ENCODE measurements at places on chromosomes 16 and 17.

DNA sequence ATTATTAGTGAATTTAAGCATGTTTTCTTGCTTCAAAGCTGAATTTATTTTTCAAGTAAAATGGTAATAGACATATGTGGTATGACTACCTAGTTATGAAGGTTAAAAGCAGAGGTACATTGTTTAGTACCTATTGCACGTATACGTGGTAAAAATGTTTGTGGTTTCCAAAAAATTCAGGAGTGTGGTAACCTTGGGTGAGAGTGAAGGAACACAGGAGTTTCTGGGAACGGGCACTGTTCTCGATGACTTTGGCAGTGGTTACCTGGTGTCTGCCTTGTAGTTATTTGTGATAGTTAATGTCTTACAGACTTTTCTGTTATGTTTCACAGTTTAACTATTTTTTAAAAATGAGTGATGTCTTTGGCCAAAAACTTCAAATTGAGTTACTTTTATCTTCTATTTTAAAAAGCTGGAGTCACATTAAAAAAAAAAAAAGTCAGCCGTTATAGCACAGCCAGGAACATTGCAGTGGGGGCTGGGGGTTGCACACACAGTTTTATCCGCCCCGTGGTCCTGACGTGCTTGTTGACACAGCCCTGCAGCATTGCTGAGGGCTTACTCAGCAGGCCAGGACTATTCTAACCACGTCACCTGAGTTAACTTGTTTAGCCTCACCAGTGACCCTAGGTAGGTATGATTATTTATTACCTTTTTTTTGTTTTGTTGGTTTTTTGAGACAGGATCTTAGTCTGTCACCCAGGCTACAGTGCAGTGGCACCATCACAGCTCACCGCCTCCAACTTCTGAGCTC lies 10.9 kb downstream of the JPT2 start:
- DNase-seq, result peak; percentile 32

DNA sequence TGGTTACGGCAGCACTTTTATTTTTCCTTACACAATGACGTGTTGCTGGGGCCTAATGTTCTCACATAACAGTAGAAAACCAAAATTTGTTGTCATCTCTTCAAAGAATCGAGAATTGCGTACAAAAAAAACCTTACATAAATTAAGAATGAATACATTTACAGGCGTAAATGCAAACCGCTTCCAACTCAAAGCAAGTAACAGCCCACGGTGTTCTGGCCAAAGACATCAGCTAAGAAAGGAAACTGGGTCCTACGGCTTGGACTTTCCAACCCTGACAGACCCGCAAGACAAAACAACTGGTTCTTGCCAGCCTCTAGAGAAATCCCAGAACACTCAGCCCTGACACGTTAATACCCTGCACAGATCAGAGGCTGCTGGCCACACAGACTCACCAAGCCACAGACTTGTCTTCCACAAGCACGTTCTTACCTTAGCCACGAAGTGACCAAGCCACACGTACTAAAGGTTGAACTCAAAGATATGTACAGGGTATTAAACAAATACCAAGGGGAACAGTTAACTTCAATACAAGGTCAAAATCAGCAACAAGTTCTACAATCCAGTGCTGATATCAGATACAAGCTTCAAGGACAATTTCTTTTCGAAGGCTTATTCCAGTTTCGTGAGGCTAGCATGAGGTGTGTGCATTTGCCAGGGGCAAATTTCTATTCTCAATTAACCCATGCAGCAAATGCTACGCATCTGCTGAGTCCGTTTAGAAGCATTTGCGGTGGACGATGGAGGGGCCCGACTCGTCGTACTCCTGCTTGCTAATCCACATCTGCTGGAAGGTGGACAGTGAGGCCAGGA lies 2.4 kb downstream of the ACTG1 start:
- no peak for DNase-seq

GRCh38 chr17:19407601-19408345 lies 3.3 kb upstream of the RNF112 start:
- no peak for DNase-seq

DNA sequence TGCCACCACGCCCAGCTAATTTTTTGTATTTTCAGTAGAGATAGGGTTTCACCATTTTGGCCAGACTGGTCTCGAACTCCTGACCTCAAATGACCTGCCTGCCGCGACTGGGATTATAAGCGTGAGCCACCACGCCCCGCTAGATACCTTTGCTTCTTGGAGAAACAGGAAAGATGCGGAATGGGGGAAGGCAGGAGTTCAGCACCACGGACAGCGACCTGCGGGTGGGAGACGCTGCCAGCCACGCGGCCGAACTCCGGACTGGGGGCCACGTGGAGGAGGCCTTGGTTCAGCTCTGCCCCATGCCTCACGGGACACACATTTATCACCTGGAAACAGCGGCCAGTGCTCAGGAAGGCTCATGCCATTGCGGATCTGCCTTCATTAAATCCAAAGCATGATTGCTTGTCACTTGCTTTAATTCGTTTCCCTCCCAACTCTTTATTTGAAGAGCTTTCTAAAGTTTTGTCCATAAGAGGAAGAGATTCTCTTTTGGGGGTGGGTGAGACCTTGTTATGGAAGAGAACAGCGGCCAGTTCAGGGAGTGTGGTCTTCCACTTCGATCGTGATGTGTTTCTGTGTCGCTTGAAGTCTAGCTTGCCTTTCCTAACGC lies 219.9 kb downstream of the ENGASE start:
- peak; percentile 13 for DNase-seq

GRCh38 chr17:34926661-34927060 lies 34.6 kb downstream of the CCT6B start:
- no peak for DNase-seq

GRCh38 chr16:61887903-61888302 lies 148.3 kb downstream of the CDH8 start:
- DNase-seq, result peak; percentile 66

- no peak for DNase-seq
These were observed 8.5 kb downstream of the CSF3 start for GRCh38 chr17:40023590-40024292.

DNA sequence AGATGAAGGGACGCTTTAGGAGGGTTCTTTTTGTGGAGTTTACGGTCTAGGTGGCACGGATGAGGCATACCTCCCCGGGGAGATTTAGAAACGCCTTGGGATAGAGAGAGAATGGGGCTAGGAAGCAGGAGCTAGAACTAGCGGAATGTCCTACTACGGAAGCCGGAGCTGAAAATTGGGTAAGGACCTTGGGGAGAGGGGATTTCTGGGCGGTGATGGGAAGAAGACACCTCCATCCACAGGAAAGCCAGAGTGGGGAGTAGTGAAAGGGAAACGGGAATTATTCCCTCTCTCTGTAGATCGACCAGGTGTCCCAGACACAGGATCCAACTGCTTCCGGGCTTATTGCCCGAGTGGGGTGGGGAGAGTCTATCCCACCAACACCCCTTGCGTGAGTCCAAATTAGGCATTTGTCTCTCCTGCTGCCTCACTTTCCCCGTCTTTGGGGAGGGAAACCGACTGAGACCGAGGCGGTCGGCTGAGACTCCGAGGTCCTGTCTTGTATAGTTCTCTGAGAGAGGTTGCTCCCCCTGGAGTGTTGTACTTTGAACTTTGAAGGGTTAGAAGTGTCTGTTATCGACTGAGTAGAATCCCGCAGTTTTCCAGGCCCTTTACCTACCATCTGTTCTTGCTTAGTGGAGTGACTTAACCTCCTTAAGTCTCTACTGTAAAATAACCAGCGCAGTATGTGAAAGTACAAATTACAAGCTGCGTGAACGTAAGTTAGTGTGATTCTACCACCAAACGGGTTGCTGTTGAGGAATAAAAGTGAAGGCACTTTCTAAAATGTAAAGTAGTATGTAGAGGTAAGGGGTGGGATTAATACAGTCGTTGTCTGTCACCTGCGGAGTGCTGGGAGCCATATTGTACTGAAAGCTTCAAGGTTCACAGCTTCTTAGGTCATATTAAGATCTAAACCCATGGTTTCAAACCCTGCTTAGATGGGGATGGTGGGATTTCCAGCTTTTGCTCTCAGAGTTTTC lies 1.0 kb downstream of the RSPRY1 start:
- peak; percentile 60 for DNase-seq

- no peak for DNase-seq
These were observed 26.3 kb downstream of the CUEDC1 start for GRCh38 chr17:57928928-57929327.

DNA sequence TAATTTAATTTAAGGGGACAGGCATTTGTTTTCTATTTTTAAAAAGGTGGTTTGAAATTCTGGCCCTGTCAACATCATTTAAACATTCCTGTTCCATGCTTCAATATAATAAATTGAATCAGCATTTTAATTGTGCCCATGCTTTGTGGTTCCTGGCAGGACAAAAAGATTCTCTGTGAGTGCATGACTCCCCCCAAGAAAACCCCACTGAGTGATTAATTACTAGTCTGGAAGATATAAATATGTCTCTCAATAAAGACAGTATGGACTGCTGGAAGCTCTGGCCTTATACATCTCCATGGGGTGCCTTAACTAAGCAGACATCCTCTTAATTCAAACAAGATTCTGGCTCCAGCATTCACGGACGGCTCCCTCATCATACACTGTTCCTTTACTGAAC lies 95.0 kb upstream of the PSMD7 start:
- no peak for DNase-seq

DNA sequence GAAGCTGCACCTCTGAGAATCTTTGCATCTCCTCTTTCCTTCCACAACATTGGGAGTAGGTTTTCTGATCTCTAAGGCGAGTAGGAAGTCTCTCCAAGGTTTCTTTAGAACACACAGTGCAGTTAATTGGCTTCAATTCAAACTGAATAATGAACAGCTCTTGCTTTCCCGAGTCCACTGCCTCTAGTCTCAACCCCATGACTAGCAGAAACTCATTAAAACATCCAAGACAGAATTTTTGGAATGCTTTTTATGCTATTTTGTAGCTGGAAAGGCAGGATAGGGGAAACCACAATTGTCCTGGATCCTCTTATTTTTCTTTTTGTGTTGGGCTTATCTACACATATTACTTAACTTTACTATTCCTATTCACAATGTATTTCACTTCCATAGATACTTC lies 206.6 kb downstream of the CDH8 start:
- DNase-seq, result no peak

DNA sequence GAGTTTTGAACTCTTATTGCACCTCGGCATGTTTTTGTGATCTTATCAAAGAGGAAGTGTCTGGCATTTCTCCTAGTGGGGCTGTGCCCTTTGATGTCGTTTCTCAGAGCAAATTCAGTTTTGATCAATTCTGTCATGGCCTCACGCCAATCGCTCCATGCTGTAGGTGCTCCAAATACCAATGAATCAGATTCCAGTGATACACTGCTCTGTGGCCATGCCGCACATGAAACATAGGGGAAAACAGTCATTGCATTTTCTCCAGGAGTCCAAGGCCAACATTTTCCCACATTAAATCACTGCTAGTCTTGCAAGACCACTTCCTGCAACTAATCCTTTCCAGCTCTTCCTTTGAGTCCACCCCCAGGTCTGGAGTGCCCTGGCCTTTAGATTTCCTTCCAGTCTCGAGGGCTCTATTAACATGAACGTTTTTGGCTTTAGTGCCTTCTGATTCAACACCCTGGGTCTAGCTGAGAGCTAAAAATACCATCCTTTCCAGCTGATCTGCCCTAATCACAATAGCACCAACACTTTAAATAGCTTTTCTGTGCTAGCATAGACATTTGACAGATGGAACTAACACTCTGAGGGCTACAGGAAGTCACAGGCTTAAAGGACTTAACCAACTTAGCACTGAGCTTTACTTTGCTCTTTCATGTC lies 18.2 kb upstream of the RASL10B start:
- DNase-seq, result peak; percentile 99

GRCh38 chr17:83122834-83123233 lies 43.4 kb downstream of the METRNL start:
- DNase-seq, result no peak

GRCh38 chr16:84976644-84977400 lies 34.5 kb downstream of the ZDHHC7 start:
- no peak for DNase-seq

DNA sequence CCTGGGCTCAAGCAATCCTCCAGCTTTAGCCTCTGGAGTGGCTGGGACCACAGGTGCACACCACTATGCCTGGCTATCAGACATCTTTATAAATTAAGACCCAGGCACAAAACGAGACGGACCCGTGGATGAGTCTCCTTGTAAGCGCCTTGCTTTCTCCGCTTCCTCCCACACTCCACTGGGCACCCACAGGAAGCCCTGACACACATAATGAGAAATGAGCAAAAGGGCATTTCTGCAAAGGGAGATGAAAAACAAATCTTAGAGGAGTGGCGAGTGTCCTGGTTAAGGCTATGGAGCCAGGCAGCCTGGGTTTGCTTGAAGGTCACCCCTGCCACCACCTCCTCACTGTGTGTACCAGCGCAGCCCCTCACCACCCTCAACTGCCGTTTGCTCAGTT lies 56.3 kb downstream of the XYLT1 start:
- DNase-seq, result no peak

DNA sequence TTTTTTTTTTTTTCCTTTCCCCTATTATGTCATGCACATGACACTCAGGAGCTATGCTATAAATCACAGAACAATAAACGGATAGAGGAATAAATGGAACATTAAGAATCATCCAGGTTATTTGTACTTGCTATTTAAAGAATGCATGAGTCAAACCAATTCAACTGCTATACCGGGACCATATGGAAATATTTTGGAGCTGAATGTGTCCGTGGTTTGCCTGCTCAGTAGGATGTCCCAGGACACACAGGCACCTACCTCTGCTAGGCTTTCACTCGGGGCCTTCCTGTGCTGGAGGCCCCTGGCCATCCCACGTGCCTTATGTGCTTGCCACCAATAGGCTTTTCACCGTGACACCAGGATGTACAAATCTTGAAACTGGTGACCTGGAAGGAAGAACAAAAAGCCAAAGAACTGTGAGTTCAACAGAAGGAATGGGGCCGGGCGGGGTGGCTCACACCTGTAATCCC lies 15.3 kb upstream of the SEC14L1 start:
- DNase-seq, result peak; percentile 83

DNA sequence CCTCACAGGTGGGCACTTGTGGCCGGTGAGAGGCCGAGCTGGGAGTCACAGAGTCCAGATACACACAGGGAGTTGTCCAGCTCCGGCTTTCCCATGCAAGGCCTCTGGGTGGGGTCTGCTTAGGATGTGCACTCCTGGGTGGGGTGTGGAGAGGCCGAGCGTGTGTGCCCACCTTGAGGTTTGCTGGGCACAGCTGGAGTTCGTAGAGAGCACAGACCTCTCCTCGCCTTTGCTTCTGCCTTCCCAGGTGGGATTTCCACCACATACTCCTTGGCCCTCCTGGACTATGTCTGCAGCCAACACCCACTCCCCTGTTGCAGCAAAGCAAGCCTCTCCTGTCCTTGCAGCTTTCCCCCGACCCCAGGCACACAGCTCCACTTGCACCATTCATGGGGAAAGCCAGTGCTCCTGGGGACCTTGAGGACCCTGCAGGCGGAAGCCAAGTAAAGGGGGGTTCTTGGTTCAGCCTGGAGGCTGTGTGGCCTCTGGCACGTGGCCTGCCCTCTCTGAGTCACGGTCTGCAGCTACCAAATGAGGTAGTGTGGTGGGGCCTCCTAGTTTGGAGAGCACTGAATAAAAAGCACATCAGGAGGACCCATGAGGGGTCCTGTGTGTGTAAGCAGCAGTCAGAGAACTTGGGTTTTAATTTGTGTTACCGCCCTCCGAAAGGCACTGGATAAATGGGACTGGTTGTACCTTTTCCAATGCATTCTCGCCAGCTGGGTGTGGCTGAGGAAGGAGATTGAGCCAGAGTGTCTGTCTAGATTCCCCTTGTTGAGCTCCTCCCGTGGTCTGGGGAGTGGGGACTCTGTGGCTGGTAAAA lies 31.5 kb downstream of the MPRIP start:
- peak; percentile 34 for DNase-seq

- peak; percentile 79 for DNase-seq
These were observed 18.5 kb downstream of the TOP2A start for GRCh38 chr17:40399185-40399584.

GRCh38 chr17:19401321-19402010 lies 9.6 kb upstream of the RNF112 start:
- no peak for DNase-seq

All from mesenchymal stem cell (in vitro differentiated cells and primary cell).